ENCODE measurements at places on chromosomes 1 and 21.

DNA sequence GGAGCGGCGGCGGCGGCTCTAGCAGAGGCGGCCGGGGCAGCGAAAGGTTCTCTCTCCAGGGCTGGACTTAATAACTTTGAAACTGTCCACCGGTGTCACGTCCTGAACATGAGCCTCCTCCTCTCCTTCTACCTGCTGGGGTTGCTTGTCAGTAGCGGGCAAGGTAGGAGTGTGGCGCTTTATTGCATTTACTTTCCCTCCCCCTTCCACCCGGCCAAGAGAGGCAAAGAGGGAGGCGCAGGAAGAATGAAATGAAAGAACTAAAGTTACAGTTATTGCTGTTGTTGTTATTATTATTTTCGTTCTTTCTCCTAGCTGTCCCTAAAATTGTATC, 214 bp downstream of the NCAM2 start:
- H3K4me1 ChIP-seq, result no peaks in the 10 kb centered on the region
- peak overlapping the region; percentile 67 for H3K4me3 ChIP-seq
- no peak for DNase-seq
- H3K36me3 ChIP-seq, result no peaks in the 10 kb centered on the region

DNA sequence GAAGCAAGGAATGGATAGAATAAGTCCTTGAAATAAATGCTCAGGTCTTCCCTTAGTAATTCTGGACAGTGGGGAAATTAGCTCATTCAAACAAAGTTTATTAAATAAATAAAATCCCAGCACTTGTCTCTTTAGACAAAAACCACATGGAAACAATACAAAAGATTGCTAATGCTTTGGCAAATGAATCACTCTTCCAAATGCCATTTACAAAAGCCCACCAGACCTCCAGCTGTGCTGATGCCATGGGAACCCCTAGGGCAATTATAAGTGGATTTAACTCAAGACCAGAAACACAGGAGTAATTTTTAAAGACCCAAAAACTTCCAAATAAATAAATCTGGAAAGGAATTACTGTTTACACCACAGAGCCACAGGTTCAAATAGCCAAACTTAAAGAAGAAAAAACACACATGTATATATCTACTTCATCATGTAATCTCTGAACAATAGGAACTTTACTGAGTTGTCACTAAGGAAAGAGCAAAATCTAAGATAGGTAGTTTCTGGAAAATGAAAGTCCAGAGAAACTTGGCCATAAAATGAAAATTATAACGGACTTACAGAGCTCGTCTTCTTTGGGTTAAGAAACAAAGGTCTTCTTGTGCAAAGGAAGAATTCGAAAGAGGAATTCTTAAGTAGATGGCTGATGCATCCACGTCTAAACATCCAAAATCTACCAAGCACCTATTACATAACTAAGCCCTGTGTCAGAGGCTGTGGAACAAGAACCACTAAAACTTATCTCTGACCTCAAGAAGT, 399.4 kb downstream of the SMYD3 start:
- H3K36me3 ChIP-seq, result no peaks in the 10 kb centered on the region
- no peak overlapping the region for H3K4me3 ChIP-seq
- H3K27me3 ChIP-seq, result no peaks in the 10 kb centered on the region
- no peak for DNase-seq
- no peak overlapping the region for H3K27ac ChIP-seq

DNA sequence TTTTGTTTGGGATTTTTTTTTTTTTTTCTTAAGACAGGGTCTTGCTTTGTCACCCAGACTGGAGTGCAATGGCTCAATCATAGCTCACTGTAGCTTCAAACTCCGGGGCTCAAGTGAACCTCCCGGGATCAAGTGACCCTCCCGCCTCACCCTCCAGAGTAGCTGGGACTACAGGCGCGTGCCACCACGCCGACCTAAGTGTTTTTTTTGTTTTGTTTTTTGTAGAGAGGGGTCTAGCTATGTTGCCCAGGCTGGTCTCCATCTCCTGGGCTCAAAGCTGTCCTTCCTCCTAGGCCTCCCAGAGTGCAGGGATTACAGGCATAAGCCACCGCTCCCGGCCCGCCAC, 776 bp downstream of the HLCS start:
- peaks cover 6% of the 10 kb centered on the region for H3K4me1 ChIP-seq
- H3K27ac ChIP-seq, result peak overlapping the region; percentile 83
- peak overlapping the region; percentile 84 for H3K4me3 ChIP-seq
- DNase-seq, result no peak

GRCh38 chr1:174367892-174368291, 79.9 kb upstream of the GPR52 start:
- no peak for DNase-seq
- H3K27ac ChIP-seq, result no peak overlapping the region
- H3K4me1 ChIP-seq, result no peaks in the 10 kb centered on the region
- H3K4me3 ChIP-seq, result no peak overlapping the region
- no peaks in the 10 kb centered on the region for H3K36me3 ChIP-seq

- no peaks in the 10 kb centered on the region for H3K36me3 ChIP-seq
- H3K4me1 ChIP-seq, result no peaks in the 10 kb centered on the region
- no peak for DNase-seq
- H3K4me3 ChIP-seq, result no peak overlapping the region
These were observed 10.4 kb upstream of the KCNAB2 start for GRCh38 chr1:6035303-6035702.

- no peaks in the 10 kb centered on the region for H3K36me3 ChIP-seq
- no peak overlapping the region for H3K4me3 ChIP-seq
- H3K27ac ChIP-seq, result no peak overlapping the region
These were observed 26.2 kb upstream of the DYNLT5 start for GRCh38 chr1:66725885-66726665.

DNA sequence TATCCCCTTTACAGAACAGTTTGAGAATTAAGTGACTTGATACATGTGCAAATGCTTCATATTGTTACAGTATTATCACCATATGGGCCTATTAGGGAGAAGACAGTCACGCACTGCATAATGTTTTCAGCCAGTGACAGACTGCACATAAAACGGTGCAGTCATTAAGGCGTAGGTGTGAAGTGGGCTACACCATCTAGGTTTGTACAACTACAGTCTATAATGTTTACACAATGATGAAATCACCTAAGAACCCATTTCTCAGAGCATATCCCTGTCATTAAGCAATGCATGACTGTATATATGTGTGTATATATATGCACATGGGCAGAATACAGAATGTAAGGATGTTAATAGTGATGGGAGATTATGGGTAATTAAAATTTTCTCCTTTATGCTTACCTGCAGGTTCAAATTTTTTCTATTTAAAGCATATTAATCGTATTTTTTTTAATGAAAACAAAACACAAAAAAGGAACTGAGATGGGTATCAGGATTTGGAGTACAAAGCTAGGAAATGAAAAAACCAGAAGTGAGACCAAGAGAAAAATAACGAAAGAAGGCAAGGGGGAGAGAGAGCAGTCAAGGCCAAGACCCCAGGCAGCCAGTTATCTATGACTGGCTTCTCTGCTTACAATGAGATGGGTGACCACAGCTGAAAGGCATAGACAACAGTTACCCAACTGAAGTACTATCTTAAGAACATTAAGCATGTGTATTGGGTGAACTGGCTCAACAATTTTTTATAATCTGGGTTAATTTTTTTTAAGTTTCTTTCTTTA, 122.9 kb upstream of the DAB1 start:
- H3K27ac ChIP-seq, result no peak overlapping the region
- DNase-seq, result no peak
- H3K4me1 ChIP-seq, result no peaks in the 10 kb centered on the region
- no peaks in the 10 kb centered on the region for H3K27me3 ChIP-seq
- no peak overlapping the region for H3K4me3 ChIP-seq
- no peaks in the 10 kb centered on the region for H3K36me3 ChIP-seq

- no peak overlapping the region for H3K4me3 ChIP-seq
- no peaks in the 10 kb centered on the region for H3K27me3 ChIP-seq
- H3K4me1 ChIP-seq, result no peaks in the 10 kb centered on the region
- no peak for DNase-seq
These were observed 4.8 kb upstream of the ASB17 start for GRCh38 chr1:75937034-75937433.

GRCh38 chr1:168893359-168893801, 164.4 kb upstream of the DPT start:
- peak overlapping the region; percentile 84 for H3K27ac ChIP-seq
- DNase-seq, result peak; percentile 60
- H3K4me1 ChIP-seq, result peaks cover 12% of the 10 kb centered on the region
- H3K4me3 ChIP-seq, result peak overlapping the region; percentile 37

GRCh38 chr1:225996946-225997545, 2.1 kb downstream of the SDE2 start:
- H3K4me3 ChIP-seq, result peak overlapping the region; percentile 81
- no peaks in the 10 kb centered on the region for H3K27me3 ChIP-seq
- no peak for DNase-seq
- peaks cover 33% of the 10 kb centered on the region for H3K4me1 ChIP-seq
- no peak overlapping the region for H3K27ac ChIP-seq

- H3K27me3 ChIP-seq, result no peaks in the 10 kb centered on the region
- no peaks in the 10 kb centered on the region for H3K36me3 ChIP-seq
- no peak overlapping the region for H3K27ac ChIP-seq
These were observed 71.8 kb upstream of the CNN3 start for GRCh38 chr1:94998748-94999147.

GRCh38 chr1:3560251-3560871, 50.9 kb downstream of the MEGF6 start:
- no peak overlapping the region for H3K27ac ChIP-seq
- no peaks in the 10 kb centered on the region for H3K36me3 ChIP-seq
- no peaks in the 10 kb centered on the region for H3K4me1 ChIP-seq
- peaks cover 22% of the 10 kb centered on the region for H3K27me3 ChIP-seq

DNA sequence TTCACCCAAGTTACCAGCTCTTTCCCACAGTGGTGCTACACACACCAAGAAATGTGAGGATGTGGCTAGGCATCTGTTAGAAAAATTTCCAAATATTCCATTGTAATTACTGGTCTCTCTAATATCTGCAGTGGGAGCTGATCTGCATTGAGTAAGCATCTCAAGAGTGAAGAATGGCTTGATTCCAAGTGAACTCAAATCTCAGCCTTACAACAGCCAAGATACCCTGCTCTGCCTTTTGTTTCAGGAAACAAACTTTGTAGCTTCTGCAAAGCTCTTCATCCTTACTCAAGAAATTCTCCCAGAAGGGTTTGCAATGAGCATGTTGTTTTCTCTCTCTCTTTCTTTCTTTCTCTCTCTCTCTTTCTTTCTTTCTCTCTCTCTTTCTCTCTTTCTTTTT, 181.1 kb downstream of the FCRL5 start:
- no peaks in the 10 kb centered on the region for H3K36me3 ChIP-seq
- H3K27me3 ChIP-seq, result no peaks in the 10 kb centered on the region
- DNase-seq, result no peak
- H3K4me1 ChIP-seq, result no peaks in the 10 kb centered on the region
- no peak overlapping the region for H3K27ac ChIP-seq
- no peak overlapping the region for H3K4me3 ChIP-seq

GRCh38 chr1:3656450-3657095, 4.3 kb downstream of the TP73 start:
- H3K27me3 ChIP-seq, result peaks cover 42% of the 10 kb centered on the region
- no peak overlapping the region for H3K4me3 ChIP-seq
- H3K27ac ChIP-seq, result no peak overlapping the region
- no peaks in the 10 kb centered on the region for H3K36me3 ChIP-seq
- no peaks in the 10 kb centered on the region for H3K4me1 ChIP-seq

GRCh38 chr1:230270559-230271281, 155.4 kb downstream of the PGBD5 start:
- H3K4me1 ChIP-seq, result peaks cover 19% of the 10 kb centered on the region
- H3K27ac ChIP-seq, result no peak overlapping the region
- DNase-seq, result no peak
- H3K4me3 ChIP-seq, result no peak overlapping the region
- H3K36me3 ChIP-seq, result no peaks in the 10 kb centered on the region

- no peak overlapping the region for H3K27ac ChIP-seq
- no peaks in the 10 kb centered on the region for H3K36me3 ChIP-seq
- DNase-seq, result no peak
These were observed 218.5 kb downstream of the PBX1 start for GRCh38 chr1:164777518-164777917.

GRCh38 chr1:13510499-13510898, 3.3 kb downstream of the LRRC38 start:
- H3K27ac ChIP-seq, result peak overlapping the region; percentile 88
- H3K36me3 ChIP-seq, result no peaks in the 10 kb centered on the region
- H3K4me3 ChIP-seq, result peak overlapping the region; percentile 72
- peaks cover 14% of the 10 kb centered on the region for H3K4me1 ChIP-seq
- no peaks in the 10 kb centered on the region for H3K27me3 ChIP-seq
- no peak for DNase-seq

DNA sequence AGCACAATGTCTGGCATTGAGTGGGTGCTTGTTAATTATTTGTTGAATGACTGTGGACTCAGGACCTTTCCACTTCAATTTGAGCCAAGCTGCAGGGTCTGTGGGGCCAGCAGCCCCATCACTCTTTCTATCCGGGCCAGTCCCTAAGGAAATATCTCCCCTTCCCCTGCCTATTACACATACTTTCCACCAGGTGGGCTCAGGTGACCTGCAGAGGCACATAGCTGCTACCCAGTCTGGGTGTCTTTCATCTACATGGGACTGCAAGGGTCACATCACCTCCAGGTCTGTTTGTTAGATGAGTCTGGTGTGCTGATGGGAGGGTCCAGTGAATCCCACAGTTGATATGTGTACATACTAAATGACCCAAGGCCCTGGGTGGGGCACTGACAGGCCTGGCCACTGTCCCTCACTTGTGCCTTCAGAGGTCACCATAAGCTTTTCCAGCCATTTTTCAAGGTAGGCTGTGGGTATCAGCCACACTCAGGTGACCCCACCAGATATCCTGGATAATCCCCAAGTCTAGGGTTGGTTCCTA, 59.5 kb upstream of the KDM4A start:
- no peak for DNase-seq
- no peaks in the 10 kb centered on the region for H3K27me3 ChIP-seq
- H3K4me1 ChIP-seq, result no peaks in the 10 kb centered on the region
- no peak overlapping the region for H3K4me3 ChIP-seq

GRCh38 chr1:112762541-112763500, 47.7 kb upstream of the PPM1J start:
- H3K4me3 ChIP-seq, result no peak overlapping the region
- H3K27ac ChIP-seq, result no peak overlapping the region
- no peaks in the 10 kb centered on the region for H3K36me3 ChIP-seq
- no peaks in the 10 kb centered on the region for H3K27me3 ChIP-seq
- no peak for DNase-seq
- H3K4me1 ChIP-seq, result no peaks in the 10 kb centered on the region

DNA sequence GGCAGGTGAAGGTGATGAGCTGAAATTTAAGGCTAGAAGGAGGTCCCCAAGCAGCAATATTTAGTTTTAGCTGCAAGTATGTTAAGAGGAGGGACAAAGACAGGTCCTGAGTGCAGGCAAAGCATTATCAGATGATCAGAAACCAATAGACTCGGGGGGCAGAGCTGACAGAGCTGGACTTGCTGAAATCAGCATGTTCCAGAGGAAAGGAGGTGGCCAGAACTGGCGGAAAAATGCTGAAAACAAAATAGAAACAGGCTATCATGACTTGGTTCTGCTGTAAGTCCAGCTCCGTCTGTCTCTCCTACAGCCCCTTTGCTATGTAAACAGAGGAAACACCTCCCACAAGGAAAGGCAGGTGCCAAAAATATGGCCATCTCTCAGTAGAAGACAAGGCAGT, at the start of gene CD5L:
Gene CD5L (minus strand): TSS at position 101 of the 400 bp plus-strand sequence. CDS start 107 bp downstream, outside the sequence.
- no peak within 1 kb of the TSS for H3K27ac ChIP-seq
- no peaks in the 10 kb centered on the region for H3K27me3 ChIP-seq
- no peak for DNase-seq
- no peaks in the 10 kb centered on the region for H3K36me3 ChIP-seq
- no peak within 1 kb of the TSS for H3K4me3 ChIP-seq
- no peaks in the 10 kb centered on the region for H3K4me1 ChIP-seq

All from psoas muscle (tissue), 8 donors.